SK-N-MC (cell line): ENCODE measurements at places on chromosomes 2 and 18.

DNA sequence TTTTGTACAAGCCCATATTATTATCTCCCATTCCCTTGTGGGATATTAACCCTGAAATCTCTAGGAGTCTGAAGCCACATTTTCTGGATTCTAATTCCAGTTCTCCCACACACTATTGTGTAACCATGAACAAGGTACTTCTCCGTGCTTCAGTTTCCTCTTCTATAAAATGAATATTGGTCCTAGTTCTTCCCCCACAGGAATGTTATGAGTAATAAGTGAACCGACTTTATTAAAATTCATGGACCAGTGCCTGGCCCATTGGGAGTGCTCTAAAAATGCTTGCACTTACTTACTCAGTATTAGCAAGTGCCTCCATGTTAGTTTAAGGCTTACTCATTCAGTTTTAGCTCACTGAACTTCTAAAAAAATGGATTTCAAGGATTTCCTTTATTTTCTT, 1.4 kb upstream of the ACMSD start:
- DNase-seq = no peak

- no peak for DNase-seq
Observed at GRCh38 chr2:216082117-216082711, 495 bp downstream of the TMEM169 start.

DNA sequence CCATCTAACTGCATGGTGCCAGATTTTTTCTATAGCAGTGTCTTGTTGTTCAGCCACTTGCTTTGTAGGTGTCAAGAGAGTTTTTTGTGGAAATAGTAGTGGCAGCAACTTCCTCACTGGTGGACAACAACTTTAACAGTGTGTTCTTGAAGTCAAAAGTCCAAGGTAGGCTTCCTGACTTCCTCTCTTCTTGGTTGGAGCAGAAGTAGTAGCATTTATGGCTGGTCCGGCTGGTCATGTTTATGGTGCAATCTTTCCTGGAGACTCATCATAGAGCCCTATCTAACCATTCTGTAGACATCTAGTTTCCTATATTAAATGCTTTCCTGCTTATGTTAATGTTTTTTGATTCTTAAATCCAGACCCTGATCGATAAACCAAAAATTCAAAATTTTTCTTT, 11.7 kb downstream of the GPR75 start:
- DNase-seq = no peak

GRCh38 chr2:191634791-191635190, 43.1 kb upstream of the NABP1 start:
- no peak for DNase-seq

DNA sequence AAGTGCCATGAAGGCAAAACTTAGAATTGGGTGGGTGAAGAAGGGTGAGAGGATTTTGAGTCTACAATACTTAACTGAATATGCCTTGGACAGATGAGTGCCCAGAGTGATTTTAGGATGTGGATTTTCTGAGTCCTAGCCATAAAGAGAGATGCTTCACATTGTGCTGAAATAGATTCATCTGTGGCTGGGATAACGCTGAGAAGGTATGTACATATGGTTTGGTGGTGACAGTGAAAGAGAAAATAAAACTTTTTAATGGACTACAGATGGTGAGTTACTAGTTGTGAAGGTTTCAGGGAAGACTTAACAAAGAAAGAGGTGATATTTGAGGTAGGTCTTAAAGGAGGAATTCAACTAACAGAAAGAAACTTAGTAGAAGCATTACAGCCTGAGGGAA, 265.8 kb downstream of the AKAIN1 start:
- no peak for DNase-seq

DNA sequence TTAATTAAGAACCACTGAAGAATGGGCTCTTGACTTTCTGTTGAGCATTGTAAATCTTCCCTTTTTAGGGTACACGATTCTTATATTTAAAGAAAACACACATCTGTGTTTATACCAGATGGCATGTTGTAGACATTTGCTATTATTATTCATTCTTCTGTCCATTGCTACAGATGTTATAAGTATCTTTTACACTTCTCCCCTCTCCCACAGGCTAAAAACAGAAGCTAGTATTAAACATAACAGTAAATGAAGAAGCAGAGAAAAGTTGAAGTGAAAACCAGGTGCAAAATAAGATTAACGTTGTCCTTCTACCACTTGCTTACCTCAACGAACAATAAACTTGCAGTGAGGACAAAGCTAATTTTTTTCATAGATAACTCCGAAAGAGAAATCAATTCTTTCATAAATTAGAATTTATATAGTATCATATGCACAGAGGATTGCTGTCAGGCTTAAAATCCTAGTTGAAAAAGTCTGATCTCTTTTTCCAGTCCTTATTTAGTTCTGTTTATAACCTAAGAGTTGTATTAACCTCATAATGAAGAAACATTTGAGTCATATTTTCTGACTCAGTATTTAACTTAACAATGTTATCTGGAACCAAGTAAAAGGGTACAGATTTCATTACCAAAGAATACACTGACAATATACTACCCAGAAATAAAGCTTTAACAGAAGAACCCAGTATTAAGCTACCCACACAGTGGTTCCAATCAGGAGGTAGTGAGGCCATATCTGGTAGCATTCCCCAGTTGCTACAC, 16.4 kb upstream of the ZNF385B start:
- DNase-seq = no peak

DNA sequence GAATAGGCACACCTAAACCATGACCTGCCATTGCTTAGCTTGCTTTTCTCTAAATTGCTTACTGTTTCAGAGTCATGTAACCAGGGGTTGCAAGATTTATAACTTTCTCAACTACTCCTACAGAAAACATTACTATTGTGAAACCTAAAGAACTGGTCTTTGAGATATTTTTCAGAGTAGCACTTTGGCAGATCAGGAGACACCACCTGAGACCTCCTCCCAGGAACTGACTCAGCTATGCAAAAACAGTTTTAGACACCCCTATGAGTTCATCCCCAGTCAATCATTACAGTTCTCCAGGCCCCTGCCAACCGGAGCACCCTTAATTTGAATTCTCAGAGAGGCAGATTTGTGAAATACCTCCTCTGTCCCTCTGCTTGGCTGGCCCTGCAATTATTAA, 80.3 kb downstream of the MBOAT2 start:
- DNase-seq = no peak

DNA sequence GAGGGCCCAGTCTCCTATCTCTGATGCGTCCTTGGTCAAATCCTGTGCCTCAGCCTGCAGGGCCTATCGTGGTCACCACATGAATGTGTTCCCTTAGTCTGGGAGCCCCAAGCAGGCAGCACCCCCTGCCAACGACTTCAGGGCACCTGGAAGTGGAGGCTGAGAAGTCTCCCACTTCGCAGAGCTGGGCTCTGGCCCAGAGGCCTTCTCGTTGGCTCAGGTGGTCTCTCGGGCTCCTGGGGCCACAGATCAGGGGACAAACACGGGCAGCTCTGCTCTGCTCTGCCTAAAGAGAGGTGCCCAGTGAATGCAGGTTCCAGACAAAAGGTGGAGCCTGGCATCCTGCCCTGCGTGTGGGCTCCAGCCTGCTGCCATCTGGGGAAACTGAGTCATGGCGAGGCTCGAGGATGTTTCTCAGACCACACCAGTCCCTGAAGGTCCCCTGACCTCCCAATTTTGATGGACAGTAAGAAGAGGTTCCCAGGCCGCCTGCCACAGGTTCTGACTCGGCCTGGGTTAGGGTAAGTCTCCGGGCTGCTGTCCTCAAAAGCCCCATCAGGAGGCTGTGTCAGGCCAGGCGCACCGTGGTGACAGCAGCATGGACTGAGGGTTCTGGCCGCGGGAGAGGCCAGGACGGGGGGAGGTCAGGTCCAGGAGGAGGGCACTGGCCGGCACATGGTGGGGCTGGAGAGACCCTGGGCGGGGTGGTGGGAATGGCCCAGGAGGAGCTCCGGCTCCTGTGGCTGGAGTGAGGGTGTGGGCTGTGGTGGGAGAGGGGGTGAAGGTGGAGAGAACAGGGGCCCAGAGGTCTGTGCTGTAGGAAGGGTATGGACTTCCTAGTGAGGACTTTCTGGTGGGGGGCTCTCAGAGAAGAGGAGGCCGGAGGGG, 1.4 kb upstream of the TEKT4 start:
- DNase-seq = no peak

DNA sequence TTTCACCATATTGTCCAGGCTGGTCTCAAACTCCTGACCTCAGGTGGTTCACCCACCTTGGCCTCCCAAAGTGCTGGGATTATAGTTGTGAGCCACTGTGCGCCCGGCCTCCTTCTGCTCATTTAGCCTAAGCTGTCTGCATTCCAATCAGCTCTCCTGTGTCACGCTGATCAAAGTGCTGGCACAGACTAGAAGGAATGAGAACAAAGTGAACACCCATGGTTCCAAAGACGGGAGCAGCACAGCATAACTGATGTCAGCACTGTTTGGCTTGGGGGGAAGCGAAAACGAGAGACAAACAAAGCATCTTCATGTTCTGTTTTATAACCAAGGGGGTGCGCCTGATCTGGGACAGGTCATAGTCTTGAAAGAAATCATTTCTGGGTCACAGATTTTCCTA, 43.3 kb downstream of the DIPK1C start:
- no peak for DNase-seq

- DNase-seq = no peak
Observed at GRCh38 chr2:215811409-215812345, 201.7 kb downstream of the MREG start.

DNA sequence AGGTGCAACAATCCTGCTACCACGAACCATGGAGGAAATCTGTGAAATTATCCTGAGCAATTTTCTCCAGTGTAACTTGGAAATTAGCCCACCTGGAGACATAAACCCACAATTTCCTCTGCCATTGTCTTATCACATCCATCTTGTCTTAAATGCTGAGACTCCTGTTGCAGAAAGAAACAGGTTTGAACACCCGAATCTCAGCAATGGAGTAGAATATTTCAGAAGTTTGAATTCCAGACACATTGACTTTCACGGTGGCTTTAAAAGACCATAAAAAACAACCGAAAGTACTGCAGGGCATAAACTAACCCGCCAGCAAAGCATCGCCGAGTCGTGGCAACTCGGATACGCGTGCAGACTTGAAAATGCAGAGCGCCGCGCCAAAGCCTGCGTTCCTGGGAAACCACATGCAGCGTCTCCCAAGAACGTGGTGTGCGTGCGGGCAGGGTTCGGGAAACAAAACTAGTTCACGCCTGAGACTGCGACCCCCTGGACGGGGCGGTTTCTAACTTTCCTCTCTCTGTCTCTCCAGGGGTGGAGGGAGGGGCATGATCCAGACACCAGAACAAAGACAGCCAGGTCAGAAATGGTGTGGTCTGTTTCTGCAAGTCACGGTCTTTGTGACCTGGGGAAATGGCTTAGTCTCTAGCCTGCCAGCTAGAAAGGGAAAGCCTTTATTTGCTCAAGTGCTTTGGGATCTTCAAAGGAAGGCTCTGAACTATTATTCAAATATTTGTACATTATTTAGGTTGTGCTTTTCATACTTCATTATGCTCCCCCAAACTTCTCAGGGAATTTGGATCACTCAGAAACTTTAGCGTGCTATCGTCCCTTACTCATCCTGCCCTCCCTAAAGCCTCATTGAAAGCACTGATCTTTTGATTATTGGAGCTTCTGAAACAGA, 26.9 kb upstream of the KCTD1 start:
- peak; percentile 42 for DNase-seq

DNA sequence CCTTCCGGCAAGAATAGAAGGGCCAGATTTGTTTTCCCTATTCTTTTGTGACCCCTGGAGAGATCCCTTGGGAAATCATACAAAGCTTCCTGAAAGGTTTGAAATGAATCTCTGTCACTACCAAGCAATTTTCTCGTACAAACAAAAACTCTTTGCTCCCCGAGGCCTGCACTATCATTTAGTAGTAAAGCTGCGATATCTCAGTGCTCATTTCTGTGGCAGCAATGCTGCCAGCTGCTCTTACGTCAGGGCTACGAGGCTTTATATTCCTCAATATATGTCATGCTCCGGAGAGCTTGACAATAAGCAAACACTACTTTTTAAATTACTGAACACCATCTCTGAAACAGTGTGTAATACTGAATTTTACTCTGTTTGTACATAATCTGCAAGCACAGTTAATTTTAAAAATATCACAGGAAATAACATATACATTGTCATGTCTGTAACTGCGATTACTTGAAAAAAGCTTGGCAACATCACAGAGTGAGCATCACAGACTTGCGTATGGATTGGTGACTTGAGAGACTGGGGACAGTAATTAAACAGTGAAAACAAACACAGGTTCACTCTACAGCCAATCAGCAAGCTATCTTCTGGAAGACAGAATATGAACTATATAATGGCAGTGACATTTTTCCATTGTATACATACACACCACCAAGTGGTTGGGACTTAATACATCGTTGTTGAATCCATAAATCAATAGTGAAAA, 403.3 kb upstream of the NETO1 start:
- no peak for DNase-seq

DNA sequence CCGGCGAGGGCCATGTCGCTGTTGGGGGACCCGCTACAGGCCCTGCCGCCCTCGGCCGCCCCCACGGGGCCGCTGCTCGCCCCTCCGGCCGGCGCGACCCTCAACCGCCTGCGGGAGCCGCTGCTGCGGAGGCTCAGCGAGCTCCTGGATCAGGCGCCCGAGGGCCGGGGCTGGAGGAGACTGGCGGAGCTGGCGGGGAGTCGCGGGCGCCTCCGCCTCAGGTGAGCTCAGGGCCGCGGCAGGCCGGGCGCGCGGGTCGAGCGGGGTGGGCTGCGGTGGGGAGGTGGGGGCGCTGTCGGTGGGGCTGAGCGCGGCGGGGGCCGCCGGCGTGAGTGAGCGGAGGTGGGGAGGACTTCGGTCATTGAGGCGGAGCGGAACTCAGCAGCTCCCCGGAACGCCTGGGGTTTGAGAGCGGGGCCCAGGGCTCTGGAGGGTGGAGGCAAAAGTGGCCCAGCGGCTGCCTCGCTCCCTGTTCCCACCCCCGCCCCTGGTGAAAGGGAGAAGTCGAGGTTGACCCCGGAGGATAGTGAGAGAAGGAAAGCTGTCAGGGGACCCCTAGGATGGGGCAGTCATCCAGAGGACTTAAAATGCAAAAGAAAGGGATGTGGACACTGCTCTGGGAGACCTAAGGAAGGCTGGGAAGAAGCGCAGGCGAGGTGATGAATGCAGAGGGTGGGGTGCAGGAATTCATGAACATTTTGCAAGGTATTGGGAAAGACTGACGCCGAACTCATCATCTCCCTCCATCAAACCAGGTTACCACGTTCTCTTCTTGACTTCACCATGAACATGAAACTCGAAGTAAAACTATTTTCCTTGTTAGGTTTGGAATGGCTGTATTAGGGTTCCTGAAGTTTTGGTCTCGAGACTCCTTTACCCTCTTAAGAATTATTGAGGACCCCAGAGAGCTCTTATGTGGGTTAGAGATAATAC, 633 bp downstream of the MALT1 start:
- DNase-seq = no peak

- no peak for DNase-seq
Observed at GRCh38 chr18:34120294-34120693, 104.4 kb downstream of the NOL4 start.

DNA sequence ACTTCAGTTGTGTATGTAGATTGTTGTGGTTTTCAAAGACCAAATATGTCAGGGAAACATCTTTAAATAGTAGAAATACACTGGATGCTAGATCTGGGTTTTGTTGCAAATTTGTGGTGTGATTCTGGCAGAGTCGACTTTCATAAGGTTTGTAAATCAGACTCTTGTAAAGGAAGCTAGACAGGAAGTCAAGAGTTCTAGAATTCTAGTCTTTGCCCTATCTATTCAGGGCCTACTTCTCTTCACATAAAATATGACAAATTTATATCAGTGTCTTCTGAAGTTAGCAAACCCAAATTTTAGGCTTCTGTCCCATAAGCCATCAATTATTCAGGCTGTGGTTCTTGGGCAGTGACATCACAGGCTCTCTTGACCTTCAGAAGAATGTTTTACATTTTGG, 1579.2 kb upstream of the PIK3C3 start:
- no peak for DNase-seq

GRCh38 chr18:58208207-58208932, 164.3 kb downstream of the NEDD4L start:
- no peak for DNase-seq
